ENCODE measurements at places on chromosomes 4 and X.

GRCh38 chrX:6748595-6748994 is 213.7 kb upstream of the VCX3A start:
- no peak for DNase-seq

DNA sequence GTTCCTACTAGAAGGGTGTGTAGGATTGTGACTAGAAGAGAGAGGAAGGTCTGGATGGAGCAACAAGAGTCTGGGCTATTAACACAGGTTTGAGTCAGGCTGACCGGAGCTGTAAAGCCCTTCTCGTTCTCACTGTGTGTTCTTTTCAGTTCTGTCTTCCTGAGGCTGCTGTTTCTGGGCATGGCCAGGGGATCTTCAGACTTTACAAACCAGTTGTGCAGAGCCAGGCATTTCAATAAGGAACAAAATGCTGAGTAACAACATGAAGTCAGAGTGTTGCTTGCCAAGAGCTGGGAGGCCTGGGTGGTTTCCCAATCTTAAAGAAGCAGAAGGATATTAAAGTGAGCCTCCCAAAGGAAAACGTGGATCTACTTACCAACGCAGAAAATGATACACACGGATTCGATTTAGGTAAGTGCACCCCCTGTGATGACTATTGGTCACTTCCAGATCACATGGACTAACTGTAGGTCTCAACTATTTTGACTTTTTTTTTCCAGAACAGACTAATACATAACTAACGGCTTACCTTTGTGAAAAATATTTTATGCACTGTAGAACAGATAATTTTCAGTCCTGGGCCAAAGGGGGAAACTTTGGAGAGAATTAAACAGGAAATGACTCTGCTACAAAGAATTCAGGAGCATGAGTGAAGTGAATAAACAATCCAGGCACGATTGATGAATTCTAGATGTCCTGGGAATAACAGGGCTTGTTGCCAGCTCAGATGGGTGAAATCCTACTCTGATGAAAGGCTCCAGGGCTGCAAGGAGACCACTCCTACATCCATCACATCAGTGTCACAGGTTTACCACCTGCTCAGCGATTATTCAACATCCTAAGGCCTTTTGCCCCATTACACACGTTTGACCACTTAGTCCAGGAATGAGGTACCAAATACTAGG is 94.5 kb downstream of the ANXA3 start:
- no peak for DNase-seq

DNA sequence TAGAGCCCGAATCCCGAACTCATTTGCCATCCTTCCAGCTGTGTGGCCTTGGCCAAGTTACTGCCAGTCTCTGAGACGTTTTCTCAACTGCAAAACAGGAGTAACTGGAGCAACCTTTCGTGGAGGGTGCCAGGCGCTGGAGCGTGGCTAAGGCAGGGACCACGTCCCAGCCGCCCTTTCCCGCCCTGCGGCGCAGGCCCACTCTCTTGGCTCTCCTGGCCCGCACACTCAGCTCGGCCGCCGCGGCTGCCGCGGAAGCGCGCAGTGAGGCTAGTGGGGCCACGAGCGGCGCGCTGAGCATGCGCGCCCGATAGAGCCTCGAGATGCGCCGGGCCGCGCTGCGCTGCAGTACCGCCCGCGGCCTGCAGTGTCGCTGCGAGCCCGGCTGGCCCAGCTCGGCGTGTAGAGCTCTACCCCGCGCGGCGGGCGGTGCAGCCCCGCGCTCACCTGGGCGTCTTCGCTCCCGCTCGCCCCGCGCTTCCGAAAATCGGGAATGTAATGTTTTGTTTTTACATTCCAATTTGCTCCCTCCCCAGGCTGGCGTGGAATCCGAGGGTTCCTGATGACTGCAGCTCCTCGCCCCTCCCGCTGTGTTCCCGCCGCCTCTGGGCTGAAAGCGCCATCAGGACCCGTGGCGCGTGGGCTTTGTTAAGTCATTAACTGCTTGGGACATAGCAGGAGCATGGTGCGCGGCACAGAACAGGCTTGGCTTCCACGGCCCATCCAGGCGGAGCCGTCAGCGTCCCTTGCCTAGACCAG is 4.0 kb upstream of the ZNF518B start:
- DNase-seq: peak; percentile 39

DNA sequence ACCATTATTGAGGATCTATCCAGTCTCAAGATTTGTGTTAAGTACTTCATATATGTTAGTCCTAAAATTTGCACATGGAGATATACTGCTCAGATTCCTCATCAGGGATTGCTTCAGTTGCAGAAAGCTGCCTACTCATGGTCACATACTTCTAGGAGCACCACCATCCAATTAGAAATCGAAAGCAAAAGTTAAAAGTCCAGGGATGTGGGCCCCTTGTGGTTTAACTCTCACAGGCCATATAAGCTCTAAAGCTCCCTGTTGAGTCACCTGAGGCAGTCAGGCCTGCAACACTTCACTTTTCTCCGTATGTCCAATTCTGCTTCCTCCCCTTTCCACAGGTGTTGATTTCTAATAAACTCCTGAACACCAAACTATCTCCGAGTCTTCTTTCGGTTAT is 84.2 kb downstream of the CNOT6L start:
- DNase-seq: no peak

DNA sequence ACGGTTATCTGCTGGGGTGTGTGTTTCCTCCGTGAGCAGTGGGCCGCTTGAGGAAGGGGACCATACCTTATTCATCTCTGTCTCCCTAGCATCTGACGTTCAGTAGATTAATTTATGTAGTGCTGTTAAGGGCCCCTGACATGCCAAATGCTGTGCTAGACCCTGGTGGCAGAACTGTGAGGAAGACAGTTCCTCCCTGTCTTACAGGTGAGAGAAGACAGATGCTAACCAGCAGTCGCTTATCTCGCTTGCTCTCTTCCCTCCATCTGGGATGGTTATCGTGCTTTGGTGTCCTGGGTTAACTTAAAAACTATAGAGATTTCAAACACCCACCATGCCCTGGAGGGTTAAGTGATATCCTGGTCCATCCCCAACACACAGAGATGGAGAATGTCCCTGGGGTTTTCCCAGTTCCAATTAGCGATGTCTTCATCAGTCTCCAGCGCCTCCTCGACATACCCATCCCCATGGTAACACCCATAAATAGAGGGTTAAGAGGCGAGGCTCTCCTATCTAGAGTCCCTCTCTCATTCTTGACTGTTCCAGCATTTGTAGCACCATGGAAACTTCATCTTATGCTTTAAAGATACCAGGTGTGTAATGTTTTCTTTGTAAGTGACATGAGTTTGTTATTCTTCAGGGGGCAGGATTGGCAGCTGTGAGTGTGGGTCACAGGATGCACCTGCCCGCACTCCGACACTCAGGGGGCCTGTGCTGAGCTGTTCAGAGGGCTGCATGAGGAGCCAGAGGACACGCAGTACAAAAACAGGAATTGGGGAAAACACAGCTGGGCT is 135.2 kb downstream of the STK32B start:
- DNase-seq: no peak

GRCh38 chr4:152540941-152541340 is 5.0 kb upstream of the FBXW7 start:
- DNase-seq: no peak

DNA sequence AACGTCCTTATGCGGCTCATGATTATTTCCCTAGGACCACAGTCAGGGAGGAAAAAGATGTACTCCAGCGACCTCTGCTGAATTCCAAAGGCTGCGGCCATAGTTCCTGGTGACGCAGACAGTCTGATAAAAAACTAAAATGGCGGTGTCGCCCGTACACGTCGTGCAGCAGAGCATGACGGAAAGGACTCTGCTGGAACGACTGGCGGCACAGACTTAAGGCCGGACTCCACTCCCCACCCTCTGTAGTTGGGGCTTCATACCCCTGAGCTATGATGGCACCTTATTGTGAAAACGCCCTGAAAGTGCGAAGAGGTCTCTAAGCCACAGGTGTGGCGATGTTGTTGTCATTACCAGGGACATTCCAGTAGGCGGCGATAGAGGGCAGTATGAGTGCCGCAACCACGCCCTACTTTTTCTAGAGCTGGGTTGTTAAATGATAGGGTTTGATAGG is 90.0 kb upstream of the EDA2R start:
- peak; percentile 0 for DNase-seq

DNA sequence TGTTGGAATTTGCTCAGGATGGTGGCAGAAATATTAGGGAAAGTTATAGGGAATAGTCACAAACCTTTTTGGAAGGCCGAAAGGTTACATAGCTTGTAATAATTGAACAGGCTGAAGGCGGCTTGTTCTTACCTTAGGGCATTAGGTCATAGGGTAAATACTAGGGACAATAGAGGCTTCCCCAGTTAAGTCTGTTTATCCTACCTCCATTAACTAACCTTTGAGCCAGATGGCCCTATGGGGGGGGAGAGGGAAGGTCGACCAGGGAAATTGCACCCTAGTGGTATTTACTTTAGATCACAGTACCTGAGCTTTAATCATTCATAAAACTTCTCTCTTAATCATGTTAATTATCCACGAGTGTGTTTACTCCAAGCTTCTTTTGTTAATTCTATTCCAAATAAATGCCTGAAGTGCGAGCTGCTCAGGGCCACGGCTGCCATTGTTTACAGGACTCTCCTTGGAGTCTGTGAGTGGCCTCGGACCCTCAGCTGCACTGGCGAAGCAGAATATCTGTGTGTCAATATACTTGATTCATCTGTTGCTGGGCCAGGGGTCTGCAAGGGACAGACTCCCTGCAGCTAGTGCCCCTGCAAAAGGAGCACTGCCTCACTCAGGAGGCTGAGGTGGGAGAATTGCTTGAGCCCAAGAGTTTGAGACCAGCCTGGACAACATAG is 22.9 kb downstream of the PAGE2 start:
- DNase-seq: no peak

GRCh38 chr4:6364581-6364980 is 94.9 kb downstream of the WFS1 start:
- DNase-seq: no peak

DNA sequence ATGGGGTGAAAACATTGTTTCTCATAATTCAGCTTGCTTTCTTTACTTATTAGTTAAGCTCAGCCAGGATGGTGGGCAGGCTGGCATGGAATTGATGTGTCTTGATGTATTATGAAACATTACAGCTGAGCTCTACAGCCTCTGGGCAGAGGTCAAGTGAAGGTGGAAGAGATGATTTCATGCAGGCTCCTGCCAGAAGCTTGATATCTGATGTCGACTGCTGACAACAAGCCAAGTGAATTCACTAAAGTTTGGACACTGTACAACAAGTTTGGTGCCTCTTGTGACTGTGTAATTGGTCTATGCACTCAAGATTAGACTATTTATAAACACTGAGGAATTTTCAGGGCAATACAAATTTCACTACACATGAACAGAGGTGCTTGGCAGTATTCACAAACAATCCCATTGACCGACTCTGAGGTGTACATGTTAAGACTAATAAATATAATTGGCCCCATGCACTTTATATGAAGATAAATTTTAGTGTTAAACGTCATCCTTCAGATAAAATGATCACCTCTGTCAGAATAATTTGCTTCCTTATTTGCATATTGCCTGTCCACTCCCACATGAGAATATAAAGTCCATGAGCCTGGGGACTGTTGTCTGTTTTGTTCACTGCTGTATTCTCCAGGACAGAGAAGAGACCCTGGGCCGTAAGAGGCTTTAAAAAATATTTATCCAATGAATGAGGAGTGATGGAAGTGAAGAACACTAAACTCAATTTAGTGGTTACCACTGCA is 612.2 kb downstream of the IQCM start:
- no peak for DNase-seq

DNA sequence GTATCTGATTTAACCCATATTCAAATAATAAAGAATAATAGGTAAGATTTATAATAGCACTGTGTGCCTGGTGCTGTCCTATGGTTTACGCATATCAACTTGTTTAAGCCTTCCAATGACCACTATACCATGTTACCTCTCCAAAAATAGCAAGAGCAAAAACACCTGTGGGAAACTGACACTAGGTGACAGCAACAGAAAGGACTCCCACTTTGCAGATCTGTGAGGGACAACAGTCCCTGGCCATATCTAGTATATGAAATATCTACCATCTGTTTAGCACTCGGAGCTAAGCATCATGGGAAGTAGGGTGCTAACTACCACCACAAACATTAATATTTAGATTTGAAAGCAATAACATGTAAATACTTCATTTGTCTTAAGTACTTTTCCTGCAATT is 55.7 kb upstream of the TXK start:
- DNase-seq: no peak

DNA sequence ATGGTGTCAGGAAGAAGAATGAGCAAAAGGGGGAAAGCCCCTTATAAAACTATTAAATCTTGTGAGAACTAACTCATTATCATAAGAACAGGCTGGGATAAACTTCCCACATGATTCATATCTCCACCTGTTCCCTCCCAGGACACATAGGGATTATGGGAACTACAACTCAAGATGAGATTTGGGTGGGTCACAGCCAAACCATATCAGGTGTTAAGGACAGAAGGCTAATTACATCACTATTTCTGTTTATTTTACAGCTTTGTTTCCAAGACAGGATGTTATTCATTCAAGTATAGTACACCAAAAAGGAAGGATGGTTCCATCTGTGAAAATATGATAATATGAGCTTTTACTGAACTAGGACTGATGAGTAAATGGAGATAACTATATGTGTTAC is 63.7 kb upstream of the ARSJ start:
- DNase-seq: no peak

- no peak for DNase-seq
These were observed 50.0 kb downstream of the COMMD8 start for GRCh38 chr4:47413521-47413920.

GRCh38 chrX:102651242-102652011 is at the start of gene GPRASP1:
Gene GPRASP1 (plus strand): TSS chrX:102651483. CDS start chrX:102653914, 2,431 bp downstream.
- no peak for DNase-seq

DNA sequence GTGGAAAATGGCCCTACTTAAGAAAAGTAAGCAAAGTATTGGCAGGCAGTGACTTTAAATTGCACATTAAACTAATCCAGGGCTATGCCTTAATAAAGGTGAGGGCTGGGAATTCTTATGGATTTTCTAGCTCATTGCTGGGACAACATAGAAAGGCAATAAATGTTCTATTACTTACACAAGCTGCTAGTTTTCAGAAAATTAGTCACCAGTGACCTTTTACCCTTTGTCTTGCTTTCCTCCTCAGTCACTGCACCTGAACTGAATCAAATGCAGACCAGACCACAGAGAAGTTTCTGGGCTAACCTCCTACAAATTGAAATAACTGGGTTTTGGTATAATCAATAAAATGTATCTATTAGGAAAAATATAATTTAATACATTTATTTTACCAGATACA is 694.4 kb upstream of the FAM241A start:
- no peak for DNase-seq

DNA sequence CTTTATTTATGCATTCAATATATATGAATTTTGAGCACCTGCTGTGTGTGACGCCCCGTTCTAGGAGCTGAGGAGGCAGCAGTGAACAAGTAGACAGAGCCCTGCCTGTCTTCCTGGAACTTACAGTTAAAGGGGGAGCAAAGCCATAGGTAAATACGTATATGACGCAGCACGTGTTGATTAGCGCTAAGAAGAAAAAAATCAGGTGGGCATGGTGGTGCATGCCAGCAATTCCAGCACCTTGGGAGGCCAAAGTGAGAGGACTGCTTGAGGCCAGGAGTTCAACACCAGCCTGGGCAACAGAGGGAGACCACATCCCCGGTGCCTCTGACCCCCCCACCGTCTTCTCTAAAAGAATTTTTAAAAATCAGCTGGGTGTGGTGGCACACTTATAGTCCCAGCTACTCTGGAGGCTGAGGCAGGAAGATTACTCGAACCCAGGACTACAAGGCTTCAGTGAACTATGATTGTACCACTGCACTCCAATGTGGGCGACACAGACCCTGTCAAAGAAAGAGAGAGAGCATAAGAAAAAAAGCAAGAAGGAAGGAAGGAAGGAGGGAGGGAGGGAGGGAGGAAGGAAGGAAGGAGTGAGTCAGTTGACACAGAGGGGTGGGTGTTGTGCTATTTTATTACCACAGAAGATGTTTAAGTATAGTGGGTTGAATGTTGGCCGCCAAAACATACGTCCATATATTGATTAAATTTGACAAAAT is 5.4 kb upstream of the KIAA0232 start:
- no peak for DNase-seq

Measured in stimulated activated CD4-positive, alpha-beta T cell treated with anti-CD3 and anti-CD28 coated beads, Interleukin-1b, Interleukin-23, amount 100 ng/mL, for 1 hour (primary cell).